ENCODE measurements at places on chromosomes 6 and 20.
A peak's percentile ranks its signal among the peaks of the same experiment; 100 is the strongest.

- DNase-seq: peak; percentile 83
These were observed at the start of gene COQ3 for GRCh38 chr6:99393698-99394531. COQ3 (minus strand) TSS chr6:99394195; CDS start chr6:99394179, 16 bp downstream.

DNA sequence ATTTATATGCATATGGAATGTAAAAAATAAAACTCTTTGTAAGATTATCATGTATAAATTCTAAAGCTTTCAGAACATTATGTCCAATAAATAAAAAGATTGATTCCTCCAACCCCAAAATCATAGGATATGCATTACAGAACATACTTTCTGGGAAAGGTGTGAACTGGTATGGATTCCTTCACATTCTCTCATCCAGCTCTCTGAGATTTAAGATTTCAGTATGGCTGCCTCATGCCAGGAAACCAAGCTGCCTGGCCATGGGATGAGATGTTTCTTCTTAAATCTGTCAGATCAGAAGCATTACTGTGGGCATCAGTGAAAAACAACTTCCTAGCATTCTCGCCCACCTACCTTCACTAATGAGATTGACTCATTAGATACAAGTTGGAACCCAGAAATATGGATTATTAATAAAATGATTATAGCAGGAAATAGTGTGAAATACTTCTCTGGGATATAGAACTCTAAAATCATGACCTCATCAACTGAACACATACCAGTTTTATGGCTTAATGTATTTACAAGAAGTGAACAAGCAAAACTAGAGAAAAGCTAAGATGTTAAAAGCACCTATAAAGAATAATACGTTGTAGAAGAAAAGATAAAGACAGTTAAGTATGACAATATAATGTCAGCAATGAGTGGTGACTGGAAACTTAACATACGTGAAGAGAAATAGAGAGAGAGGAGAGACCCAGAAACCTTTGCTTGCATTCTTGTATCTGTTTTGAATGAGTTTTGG, 171.6 kb upstream of the PHACTR1 start:
- no peak for DNase-seq

- DNase-seq: peak; percentile 11
These were observed 8.3 kb upstream of the PRND start for GRCh38 chr20:4713401-4713800.

DNA sequence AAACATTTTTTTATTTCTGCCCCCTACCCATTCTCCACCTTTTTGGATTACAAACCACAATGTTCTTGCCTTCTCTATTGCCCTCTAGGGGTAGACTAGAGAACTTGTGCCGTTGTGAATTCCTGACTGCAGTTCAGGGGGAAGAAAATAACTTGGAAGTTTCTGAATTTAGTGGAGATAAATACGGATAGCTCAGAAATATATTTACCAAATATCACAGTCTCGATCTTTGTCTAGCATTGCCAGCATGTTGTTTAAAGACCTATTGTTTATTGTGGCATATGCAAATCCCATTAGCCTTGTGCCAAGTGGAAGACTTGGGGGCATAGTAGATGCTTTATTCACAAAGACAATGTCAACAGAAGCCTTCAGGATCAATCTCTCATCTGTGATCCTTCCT, 154.1 kb upstream of the MMS22L start:
- no peak for DNase-seq

DNA sequence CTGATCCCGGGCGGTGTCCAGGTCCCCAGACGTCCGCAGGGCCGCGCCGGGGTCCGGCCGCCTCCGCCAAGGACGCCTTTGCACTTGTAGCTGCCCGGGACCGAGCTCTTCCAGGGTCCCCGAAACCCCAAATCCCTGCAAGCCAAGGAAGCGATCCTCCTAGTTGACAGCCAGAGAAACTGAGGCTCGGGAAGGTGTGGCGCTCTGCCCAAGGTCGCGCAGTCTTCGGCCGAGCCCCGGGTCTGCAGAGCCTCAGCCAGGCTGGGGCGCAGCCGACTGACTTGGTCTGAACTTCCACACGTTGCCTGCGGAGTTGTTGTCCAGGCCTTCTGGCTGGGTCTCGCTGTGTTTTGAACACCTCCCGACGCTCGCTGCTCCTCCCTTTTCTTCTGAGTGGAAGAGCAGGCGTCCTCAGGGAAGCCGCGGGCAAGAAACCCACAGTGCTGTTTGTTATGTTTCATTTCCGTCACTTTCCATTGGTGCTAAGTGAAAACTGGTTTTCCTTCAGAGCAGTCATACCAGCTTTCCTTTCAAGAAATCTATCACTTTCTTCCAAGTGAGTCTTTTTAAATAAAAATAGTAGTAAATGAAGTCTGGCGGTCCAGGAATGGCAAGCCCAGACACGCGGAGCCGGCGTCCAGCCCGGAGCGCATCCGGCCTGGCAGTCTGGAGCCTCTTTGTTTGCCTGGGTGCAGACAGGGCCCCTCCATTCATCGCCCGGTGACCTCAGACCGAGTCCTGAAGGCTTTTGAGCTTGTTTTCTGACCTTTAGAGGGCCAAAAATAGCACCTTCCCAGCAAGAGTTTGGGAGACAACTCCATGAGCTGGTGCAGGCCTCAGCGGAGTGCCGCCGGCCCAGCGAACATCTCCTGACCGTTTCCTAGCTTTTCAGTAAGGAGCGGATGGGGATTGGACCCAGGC, 698 bp downstream of the FAM210B start:
- peak; percentile 48 for DNase-seq

GRCh38 chr6:126824815-126825214, 293.7 kb upstream of the RSPO3 start:
- DNase-seq: no peak

DNA sequence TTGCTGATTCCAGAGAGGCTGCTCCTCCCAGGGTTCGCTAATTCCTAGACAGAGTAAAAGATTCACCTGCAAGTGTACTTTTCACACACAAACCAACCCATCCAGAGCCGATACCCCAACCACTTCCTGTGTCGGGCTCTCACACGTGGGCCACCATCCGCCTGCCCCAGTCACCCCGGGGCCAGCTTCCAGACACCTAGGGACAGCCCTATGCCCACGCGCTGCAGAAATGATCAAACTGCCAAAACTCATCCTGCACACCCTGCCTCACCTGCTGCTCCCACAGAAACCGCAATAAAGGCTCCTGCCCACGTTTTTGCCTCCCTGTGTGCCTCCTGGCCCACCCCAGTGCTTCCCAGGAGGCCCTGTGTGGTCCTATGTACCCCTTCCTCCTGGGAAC, 59.5 kb downstream of the PSMG4 start:
- peak; percentile 71 for DNase-seq

GRCh38 chr20:63695424-63696305, 787 bp upstream of the TNFRSF6B start:
- DNase-seq: peak; percentile 27

DNA sequence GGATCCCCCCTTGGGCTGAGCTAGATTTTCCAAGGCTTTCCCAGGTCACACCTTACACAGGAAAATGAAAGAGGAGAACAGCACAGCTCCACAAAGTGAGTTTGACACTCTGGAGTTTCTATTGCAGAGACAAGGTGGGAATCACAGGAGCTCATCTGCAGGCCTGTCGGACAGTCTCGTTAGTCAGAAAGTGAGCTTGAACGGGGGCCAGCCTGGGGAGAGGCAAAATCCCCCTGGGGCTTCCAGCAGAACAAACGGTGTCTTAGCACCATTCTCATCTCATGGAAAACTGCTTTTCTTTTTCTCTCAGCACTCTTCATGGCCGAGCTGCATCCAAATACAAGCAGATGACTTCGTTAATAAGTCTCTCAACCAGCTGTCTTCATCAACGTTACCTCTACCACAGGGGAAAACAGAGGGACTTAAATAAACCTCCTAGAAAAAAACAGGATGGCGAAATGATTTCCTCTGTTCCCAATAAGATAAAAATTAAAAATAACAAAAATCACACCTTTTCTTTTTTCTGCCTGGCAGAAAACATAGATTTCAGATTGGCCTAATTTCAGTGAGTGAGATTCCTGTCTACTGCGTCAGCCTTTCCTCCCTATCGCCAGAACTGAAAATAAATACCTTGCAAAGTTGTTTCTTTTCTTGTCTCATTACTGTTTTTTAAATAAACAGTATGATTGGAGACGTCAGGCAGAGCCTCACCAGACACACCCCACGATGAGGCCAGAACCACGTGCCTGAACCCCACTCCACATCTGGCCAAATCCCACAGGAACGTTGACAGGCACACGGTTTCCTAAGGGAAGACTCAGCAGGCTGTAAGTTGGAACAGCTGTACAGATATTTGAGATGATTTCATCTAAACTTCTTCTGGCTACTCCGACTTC, 219.0 kb downstream of the TTLL2 start:
- DNase-seq: no peak

- no peak for DNase-seq
These were observed 72.4 kb upstream of the GGTLC1 start for GRCh38 chr20:24060851-24061590.
